ENCODE measurements at places on chromosomes 7 and 10.

GRCh38 chr10:73339436-73339835 lies 19.2 kb downstream of the CFAP70 start:
- DNase-seq, result no peak

DNA sequence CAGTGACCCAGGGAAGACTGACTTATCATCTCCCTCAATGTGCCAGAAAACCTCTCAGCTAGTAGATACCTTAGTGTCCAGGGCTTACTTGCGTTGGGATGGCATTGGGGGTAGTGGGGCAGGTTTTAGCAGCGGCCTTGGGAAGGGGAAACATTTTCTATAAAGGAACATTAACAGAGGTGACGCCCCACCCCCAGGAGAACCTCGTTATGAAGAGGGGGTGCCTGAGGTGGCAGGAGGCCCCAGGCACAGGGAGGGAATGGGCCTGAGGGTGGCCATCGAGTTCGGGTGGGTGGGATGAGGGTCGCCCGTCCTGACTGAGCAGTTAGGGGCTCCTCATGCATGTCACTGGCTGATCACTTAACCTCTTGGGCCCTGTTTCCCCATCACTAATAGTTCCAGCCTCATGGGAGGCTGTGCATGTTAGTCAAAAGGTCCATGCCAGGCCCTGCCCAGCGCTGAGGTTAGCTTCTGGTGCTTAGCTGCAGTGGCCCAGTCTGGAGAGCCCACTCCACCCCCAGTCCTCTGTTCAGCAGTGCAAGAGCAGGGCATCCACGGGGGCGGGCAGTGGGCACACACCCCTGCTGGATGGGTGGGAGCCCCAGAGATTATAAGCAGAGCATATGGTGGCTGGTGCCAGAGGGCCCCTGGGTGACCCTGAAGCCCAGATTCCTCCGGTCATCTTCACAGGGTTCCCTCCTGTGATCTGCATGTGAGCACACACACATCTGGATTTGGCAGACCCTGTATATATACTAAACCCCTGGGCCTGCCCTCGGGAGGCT lies 27.0 kb downstream of the UNC5B start:
- DNase-seq, result no peak

GRCh38 chr7:81583090-81583489 lies 186.8 kb downstream of the HGF start:
- no peak for DNase-seq

DNA sequence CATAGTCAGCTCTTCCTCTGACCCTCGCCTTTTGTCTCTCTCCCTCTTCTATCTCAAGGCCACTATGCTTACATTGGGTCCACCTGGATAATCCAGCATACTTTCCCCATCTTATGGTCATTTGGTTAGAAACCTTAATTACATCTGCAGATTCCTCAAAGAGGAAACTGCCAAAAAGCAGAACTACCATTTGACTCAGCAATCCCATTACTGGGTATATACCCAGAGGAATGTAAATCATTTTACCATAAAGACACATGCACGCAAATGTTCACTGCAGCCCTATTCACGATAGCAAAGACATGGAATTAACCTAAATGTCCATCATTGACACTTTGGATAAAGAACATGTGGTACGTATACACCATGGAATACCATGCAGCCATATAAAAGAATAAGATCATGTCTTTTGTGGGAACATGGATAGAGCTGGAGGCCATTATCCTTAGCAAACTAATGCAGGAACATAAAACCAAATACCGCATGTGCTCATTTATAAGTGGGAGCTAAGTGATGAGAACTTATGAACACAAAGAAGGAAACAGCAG lies 114.8 kb upstream of the NPY start:
- no peak for DNase-seq

All from mesendoderm (in vitro differentiated cells).